ENCODE measurements at places on chromosomes 4 and X.

DNA sequence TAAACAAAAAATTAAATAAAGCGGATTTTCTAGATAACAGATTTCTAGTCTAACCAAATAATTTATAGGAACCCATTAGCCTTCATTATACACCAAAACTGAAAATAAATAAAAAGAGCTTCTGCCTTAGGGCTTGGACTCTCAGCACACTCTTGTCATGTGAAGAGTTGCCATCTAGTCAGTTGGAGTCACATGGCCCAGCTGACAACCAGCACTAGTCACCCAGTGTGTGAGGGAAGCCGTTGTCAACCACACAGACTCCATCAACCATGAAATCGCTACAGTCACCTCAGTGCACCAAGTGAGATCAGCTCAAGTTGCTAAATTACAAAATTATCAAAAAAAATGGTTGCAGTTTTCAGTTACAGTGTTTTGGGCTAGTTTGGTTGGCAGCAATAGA, 470.0 kb downstream of the GASK1B start:
- DNase-seq = no peak

GRCh38 chr4:37948542-37948941, 11.7 kb upstream of the PTTG2 start:
- DNase-seq = no peak

- peak; percentile 96 for DNase-seq
Observed at GRCh38 chr4:7861440-7861881, 78.2 kb downstream of the AFAP1 start.

DNA sequence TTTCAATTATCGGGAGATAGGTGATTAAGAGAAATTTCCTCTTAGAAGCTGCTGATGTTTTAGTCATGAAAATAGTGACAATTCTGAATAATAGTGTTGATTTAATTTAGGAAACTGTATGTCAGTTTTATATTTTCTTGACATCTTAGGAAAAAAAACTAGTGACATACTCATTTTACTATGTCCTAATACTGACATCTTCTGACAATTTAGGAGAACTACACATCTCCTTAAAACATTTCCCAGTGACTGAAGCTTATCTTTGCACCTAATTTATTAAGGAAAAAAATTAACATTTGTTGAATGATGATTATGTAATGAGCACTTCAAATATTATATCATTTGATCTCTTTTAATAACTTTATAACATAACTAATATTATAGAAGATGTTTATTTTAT, 42.0 kb upstream of the RBMXL3 start:
- peak; percentile 6 for DNase-seq

DNA sequence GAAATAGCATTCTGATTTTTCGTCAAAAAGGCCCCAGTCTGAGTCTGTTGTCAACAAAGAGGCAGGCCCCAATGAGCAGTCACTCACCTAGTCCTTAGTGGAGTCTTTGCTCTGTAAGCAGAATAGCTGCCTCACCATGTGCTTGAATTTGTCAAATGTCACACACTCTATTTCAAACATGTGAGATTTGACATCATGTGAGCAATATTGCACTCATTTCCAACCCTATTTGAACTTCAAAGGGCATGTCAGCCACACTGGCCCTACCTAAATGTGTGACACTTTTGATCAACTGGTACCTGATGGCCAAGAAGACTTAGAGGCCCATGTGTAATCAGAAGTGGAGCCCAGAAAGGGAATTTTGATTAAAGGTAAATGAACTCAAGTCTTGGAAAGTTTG, 59.4 kb upstream of the PLAC1 start:
- DNase-seq = no peak

GRCh38 chrX:149073479-149073878, 431.6 kb downstream of the IDS start:
- no peak for DNase-seq

GRCh38 chrX:10089378-10089795, 67.4 kb upstream of the CLCN4 start:
- peak; percentile 42 for DNase-seq

DNA sequence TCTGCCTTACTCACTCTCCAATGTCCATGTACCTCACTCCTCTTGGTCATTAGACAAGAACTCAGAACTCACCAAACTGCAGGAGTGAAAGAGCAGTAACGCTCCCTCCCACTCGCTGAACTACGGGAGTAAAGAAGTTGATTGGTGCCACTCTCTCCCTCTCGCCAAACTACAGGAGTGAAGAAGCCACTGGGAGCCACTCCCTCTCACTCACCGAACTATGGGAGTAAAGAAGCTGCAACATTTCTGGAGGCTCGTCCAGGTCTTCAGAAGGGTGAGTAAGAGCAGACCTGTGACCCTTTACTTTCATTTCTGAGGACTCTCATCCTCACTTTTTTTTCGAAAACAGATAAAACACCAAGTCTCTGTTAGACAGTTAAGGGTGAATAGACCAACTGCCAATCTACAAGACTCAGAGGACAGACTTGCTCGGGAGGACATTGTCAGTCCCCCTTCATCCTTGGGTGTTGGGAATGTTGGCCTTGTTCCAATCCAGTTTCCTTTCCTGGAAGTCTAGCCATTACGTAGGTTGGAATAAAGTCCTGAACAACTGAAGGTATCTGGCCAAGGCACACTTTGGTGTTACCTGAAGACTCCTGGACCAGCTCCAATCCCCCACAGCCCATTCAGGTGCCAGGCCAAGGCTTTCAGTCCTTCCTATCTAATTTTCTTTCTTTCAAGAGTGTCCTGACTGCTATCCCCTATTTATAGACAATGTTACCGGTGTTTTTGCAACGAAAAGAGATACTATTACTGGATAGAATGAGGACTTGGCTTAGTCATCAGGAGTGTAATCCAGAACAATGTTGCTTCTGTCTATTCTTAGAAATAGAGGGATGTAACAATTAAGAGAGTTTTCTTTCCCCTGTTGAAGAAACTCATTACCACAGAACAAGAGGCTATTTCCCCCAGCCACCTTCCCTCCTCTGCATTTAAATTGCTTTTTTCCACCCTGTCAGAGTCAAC, 11.0 kb upstream of the COL25A1 start:
- no peak for DNase-seq

DNA sequence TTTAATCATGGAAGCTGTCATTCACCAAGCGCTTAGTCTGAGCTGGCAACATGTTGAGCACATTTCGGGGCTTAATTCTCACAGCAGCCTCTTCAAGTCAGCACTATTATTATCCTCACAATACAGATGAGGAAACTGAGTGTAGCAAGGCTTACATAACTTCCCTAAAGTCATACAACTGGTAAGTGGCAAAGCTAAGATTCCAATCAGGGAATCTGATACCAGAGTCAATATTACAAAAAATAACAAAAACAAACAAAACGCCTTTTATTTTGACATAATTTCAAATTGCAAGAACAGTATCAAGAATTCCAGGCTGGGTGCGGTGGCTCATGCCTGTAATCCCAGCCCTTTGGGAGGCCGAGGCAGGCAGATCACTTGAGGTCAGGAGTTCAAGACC, 120.4 kb upstream of the DUSP21 start:
- DNase-seq = no peak

DNA sequence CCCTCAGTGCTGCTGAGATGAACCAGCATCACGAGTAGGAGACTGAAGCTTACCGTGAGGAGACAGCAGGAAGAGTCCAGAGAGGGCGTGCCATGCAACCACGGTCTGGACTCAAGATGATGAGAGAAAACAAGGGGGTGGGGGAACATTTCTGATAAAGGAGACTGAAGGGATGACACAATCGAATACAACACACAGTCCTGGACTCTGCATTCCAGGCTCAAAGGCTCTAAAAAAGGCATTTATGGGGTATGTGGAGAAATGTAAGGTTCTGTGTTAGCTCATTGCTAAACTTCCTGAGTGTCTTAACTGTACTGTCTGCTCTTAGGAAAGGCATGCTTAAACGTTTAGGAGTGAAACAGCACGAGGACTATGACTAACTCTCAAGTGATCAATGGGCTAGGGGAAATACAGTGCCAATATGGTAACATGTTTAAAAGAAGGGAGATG, 20.6 kb upstream of the IRAK1 start:
- peak; percentile 24 for DNase-seq

DNA sequence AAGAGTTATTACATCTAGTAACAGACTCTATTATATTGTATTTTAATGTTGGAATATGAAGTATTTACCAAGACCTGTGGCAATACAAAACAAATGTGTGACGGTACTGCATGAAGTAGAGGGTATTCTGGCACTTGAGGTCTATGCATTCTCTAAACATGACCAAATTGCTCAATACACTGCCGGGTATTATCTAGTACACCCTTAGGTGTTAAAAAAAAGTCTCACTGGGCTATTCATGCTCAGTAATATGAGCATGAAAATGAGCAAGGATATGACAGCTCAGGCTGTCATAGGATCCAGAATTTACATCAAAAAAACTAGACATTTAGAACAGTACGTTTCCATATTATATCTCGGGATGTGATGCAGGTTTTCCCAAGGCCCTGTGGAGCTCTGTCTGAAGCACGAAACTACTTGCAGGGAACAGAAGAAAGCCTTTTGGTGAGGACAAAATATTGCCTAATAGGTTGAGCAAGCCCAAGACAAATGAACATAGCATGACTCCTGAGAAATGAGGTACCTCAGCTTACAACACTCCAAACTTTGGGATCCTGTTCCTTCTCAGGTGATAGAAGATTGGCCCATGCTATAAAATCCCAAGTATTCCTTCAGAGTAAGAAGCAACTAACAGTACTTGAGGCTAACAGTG, 74.1 kb upstream of the MAOA start:
- DNase-seq = no peak

- no peak for DNase-seq
Observed at GRCh38 chr4:127250577-127250976, 382.2 kb upstream of the INTU start.

- no peak for DNase-seq
Observed at GRCh38 chr4:19580095-19580494, 671.6 kb upstream of the SLIT2 start.

DNA sequence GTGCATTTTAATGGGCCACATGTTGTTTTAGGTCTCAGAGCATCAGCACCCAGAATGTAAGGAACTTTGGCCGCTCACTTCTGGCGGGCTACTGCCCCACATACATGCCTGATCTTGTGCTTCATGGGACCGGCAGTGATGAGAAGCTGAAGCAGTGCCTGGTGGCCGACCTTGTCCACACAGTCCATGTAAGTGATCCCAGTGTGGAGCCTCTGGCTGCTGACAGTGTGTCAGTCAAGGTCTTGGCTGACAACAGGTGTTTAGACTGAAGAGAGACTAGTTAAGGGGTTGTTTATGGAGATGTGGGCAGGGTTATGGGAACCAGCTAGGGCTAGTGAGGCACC, 101.4 kb downstream of the FNIP2 start:
- DNase-seq = no peak

DNA sequence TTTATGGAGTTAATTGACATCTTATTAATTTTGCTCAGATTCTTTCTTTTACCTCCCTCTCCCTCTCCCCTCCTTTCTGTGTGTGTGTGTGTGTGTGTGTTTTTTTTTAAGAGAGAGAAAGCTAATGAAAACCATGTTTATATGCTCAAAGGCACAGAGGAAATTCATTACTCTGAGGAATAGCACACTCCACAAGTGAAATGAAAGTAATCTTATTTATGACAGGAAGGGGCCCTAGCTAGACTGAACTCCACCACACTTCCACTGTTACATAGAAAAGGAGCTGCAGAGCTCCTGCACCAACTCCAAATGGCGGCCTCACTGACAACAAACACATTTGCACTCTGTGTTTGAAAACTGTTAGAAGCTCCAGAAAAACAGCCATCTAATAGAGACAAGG, 150.6 kb downstream of the RASL11B start:
- no peak for DNase-seq

DNA sequence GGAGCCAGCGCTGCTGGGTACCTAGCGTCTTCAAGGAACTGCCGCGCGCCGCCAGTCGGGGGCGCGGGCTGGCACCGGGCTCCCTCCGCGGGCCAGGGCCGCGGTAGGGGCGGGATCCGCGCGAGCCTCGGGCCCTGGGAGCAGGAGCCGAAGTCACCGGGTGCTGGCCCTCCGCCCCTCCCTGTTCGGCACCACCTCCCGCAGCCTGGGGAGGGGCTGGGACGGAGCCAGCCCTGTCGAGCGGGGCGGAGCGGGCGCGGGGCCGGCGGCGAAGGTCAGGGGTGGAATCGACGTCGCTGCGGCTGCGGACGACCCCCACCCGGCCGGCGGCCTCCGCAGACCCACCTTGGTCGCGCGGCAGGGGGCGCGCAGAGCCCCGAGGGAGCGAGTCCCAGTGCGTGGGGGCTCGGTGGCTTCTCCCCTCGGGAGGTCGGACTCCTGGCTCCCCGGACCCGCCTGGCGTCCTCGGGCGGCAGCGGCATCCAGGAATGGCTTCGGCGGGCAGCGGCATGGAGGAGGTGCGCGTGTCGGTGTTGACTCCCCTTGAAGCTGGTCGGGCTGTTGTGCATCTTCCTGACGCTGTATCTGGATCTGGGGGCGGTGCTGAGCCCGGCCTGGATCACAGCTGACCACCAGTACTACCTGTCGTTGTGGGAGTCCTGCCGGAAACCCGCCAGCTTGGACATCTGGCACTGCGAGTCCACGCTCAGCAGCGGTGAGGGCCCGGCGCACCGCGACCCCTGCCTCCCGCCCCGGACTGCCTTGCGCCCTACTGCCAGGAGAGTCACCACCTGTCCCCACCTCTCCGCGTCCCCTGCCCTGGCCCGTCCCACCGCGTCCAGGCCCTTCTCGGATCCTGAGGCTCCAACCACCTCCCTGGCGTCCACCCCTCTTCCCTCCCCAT, 50.5 kb upstream of the FAM47C start:
- DNase-seq = peak; percentile 24

GRCh38 chrX:1593286-1594271, 2.2 kb downstream of the AKAP17A start:
- DNase-seq = no peak
